ENCODE measurements at places on chromosomes 2 and 18. TPM values are rescaled to one million over a fixed set of nuclear protein-coding genes. Genes with fewer than 3 reads are reported as not detected.

GRCh38 chr2:237452861-237453260 lies 34.2 kb upstream of the MLPH start:
- H3K36me3 ChIP-seq: no peaks in the 10 kb centered on the region
- no peaks in the 10 kb centered on the region for H3K27me3 ChIP-seq
- H3K4me3 ChIP-seq: no peak overlapping the region
- no peak overlapping the region for H3K27ac ChIP-seq
- peaks cover 13% of the 10 kb centered on the region for H3K4me1 ChIP-seq
- DNase-seq: no peak

DNA sequence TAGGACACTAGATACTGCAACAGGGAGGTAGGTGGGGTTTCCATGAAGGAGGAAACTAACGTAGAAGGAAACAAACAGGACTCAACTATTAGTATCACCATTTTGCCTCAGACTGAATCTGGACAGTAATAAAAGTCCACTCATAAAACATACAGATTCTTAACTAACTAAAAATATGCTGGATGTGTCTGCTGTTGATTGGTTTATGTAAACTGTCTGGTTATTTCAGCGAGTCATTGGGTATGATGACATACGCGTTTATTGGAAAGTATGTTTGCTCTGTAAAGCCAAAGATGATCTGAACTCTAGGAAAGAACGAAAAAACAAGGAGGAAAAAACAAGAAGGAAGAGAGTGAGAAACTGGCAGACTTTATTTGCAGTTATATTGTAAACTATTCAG lies 1816.1 kb upstream of the LRRTM1 start:
- no peak overlapping the region for H3K27ac ChIP-seq
- H3K36me3 ChIP-seq: no peaks in the 10 kb centered on the region
- no peak for DNase-seq
- H3K27me3 ChIP-seq: no peaks in the 10 kb centered on the region
- no peaks in the 10 kb centered on the region for H3K4me1 ChIP-seq

The HRH4 gene
- not detected for total RNA-seq

DNA sequence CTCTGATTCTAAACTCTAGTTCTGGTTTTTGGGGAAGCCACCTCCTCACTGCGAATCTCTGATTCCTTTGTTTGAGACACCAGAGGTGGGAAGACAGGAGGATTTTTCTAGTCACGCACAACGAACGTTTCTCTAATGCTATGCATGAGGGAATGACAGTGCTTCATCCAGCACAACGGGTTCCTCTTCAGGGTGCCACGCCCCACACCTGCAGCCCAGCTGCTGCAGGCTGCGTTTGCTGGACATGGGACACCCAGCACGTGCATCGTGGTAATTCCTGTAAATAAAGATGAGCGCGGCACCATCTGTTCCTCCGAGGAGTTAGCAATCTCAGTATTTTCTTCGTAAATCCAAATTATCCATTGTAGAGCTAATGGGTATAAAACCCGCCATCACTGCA lies 37.5 kb upstream of the TPO start:
- DNase-seq: no peak
- no peak overlapping the region for H3K4me3 ChIP-seq
- H3K36me3 ChIP-seq: no peaks in the 10 kb centered on the region
- H3K27ac ChIP-seq: no peak overlapping the region
- H3K4me1 ChIP-seq: no peaks in the 10 kb centered on the region
- no peaks in the 10 kb centered on the region for H3K27me3 ChIP-seq

DNA sequence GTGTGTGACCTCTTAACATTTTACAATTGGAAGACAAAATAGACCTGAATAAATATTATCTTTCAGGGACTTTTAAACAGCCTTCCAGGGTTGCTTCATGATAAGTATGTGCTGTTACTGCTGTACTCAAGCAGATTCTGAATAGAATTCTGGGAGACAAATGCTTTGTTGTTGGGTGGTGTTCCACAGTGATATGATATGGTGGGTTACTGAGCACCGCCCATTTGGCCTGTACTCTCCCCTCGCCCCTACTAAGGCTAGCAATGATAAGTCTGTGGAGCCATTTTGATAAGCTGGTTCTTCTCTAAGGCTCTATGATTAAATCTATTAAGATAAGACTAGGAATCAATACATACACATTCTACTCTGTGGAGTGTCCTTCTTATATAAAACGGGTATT lies 89.8 kb upstream of the ITGA4 start:
- no peak overlapping the region for H3K4me3 ChIP-seq
- no peaks in the 10 kb centered on the region for H3K27me3 ChIP-seq
- DNase-seq: no peak

DNA sequence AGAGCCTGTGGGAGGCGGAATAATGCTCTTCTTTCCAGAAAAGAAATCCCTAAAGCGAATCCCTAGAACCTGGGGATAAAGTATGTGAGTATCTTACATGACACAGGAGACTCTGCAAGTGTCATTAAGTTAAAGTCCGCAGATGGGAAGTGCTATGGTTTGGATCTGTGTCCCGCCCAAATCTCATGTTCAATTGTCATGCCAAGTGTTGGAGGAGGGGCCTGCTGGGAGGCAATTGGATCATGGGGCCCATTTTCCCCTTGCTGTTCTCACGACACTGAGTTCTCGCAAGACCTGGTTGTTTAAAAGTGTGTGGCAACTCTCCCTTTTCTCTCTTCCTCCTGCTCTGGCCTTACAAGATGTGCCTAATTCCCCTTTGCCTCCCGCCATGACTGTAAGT lies 207.8 kb downstream of the MYT1L start:
- H3K4me1 ChIP-seq: no peaks in the 10 kb centered on the region
- H3K27ac ChIP-seq: no peak overlapping the region
- no peak overlapping the region for H3K4me3 ChIP-seq
- no peak for DNase-seq
- H3K27me3 ChIP-seq: no peaks in the 10 kb centered on the region

- H3K4me1 ChIP-seq: no peaks in the 10 kb centered on the region
- no peak overlapping the region for H3K27ac ChIP-seq
- no peak overlapping the region for H3K4me3 ChIP-seq
- DNase-seq: no peak
- H3K27me3 ChIP-seq: no peaks in the 10 kb centered on the region
Observed at GRCh38 chr2:19274439-19274838, 84.0 kb downstream of the OSR1 start.

The KCNJ3 gene
- 1.5 TPM for total RNA-seq

The PLCD4 gene
- total RNA-seq: 1.9 TPM

The HOXD12 gene
- not detected for total RNA-seq

GRCh38 chr2:178859730-178860129 lies 52.5 kb upstream of the TTN start:
- H3K4me1 ChIP-seq: peaks cover 5% of the 10 kb centered on the region
- no peak overlapping the region for H3K4me3 ChIP-seq
- DNase-seq: no peak
- H3K36me3 ChIP-seq: no peaks in the 10 kb centered on the region
- H3K27me3 ChIP-seq: no peaks in the 10 kb centered on the region

All from ascending aorta (tissue), 2 donors.